ENCODE measurements at places on chromosomes 1 and 21.
A peak's percentile ranks its signal among the peaks of the same experiment; 100 is the strongest.

- DNase-seq: no peak
Measured at GRCh38 chr1:51247022-51247421, 10.9 kb downstream of the RNF11 start.

- DNase-seq: no peak
Measured at GRCh38 chr1:204326771-204327300, 32.9 kb downstream of the PLEKHA6 start.

DNA sequence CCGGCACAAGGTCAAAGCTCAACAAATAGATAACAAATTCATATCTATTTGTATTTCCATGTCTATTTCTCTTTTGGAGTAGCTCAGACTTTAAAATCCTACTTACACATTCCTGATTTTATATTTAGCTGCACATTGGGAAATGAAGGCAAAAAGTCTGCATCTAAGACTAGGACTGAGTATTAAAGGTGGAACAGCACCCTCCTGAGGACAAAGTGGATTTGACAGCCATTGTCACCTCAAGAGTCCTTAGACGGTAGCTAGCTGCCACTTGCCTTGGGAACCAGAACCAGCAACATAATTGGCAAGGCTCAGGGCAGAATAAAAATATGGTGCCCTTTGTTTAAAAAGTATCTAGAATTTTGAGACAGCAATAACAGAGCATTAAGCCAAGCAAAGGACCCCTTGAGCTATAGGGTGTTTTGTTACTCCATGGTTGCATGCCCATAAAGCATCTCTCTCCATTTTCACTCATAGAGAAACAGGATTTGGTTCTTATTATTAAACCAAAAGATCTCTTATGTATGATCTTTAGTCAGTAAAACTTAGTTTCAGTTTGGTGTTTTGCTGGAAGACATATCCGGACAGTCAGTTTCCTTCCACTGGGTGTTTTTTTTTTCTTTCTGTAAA, 30.0 kb upstream of the SGIP1 start:
- peak; percentile 54 for DNase-seq

DNA sequence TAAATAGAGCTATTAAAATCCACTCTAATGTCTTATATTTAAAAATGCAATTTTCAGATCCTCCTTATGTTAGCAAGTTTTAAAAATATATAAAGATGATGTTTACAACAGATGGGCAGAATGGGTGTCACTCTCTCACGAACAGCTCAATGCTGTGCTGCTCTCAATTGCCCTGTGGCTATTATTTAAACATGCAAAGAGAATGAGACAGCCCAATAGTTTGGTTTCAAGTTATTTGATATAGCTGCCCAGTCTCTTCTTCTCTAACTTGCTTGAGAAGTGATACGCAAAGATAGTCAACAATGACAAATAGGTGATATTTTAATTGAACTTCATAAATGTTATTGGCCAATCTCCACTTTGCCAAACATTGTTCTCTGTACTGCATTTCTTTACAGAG, 199.3 kb upstream of the GREM2 start:
- no peak for DNase-seq

DNA sequence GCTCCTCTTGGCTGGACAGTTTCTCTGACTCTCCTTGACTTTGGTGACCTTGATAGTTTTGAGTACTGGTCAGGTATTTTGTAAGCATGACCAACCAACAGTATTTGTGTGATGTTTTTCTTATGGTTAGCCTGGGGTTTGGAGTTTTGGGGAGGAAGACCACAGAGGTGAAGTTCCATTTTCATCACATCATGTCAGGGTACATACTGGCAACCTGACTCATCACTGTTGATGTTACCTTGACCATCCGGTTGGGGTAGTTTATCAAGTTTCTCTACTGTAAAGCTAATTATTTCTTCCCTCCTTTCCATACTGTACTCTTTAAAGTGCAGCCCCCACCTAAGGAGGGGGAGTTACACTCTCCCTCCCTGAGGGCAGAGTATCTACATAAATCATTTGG, 13.4 kb downstream of the OSCP1 start:
- no peak for DNase-seq

DNA sequence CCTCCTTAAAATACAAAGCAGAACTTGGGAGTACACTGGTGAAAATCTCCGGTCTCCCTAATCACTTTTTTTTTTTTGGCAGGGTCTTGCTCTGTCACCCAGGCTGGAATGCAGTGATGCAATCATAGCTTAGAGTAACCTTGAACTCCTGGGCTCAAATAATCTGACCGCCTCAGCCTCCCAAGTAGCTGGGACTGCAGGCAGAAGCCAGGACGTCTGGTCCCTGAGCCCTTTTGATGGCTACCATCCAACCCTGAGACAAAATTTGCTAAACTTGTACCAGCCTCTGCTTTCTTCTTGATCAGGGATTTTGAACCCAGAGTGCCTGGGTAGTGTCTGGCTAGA, 4.1 kb downstream of the L1TD1 start:
- DNase-seq: no peak

DNA sequence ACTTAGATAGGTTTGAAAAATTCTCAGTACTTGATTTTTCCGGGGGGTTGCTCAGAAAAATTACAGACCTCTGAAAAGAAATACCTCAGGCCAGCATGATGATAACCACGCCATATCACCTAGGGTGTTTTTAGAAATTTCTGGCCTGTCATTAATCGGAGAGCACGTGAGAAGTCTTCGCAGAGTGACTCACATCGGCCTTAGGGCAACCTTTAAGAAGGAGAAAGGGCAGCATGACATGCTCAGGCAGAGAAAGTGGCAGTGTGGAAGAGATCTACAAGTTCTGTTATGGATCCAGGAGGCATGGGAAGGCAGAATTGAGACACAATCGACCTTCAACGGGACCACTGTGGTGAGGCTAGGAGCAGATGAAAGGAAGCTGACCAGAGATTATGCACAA, 506.3 kb downstream of the LMO4 start:
- DNase-seq: no peak

DNA sequence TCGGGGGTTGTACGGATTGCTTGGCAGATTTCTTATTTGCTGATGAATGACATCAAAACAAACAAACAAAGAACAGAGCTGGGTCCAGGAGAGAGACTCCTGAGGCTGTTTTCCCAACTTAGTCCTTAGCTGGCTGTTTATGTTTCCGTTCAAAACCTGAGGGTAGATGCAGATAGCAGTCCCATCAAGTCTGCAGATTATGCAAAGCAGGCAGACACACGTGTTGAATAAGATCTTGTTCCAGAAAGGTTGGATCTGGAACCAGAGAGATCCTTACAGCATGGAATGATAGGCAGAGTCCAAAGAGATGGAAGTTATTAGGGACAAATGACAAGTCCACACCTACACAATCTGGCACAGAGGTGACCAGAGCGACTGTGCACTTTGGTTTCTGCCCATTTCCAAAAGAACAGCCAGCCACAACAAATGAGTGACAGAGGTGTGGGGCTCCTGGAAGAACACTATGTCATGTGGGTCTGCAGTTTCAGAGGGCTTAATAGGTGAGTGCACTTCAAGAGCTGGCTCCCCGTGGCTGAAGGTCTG, 65.5 kb downstream of the MAN1C1 start:
- DNase-seq: no peak

- DNase-seq: peak; percentile 41
Measured at GRCh38 chr1:21783679-21784603, 992 bp upstream of the USP48 start.

All from AG20443 (cell line).